Purkinje cell (primary cell): ENCODE measurements at places on chromosomes 3 and 15. TPM values are rescaled to one million over a fixed set of nuclear protein-coding genes. Genes with fewer than 3 reads are reported as not detected.

COL6A5 gene
- polyA plus RNA-seq: not detected in 2 replicates

COLQ gene
- polyA plus RNA-seq: not detected in 2 replicates

ROPN1 gene
- polyA plus RNA-seq: 2.9 TPM in 1 of 2 replicates, not detected in the other

DPPA2 gene
- polyA plus RNA-seq: not detected in 2 replicates

FETUB gene
- polyA plus RNA-seq: not detected in 2 replicates

FGF12 gene
- polyA plus RNA-seq: 106 and 149 TPM in 2 replicates

ZFYVE19 gene
- 1.5 and 2.9 TPM in 2 replicates for polyA plus RNA-seq

ZNF860 gene
- not detected in 2 replicates for polyA plus RNA-seq

CHRFAM7A gene
- polyA plus RNA-seq: not detected in 2 replicates

ZPLD1 gene
- polyA plus RNA-seq: not detected in 2 replicates

CCK gene
- polyA plus RNA-seq: 294 TPM in 1 of 2 replicates, not detected in the other

LRRIQ4 gene
- not detected in 2 replicates for polyA plus RNA-seq

FRMD5 gene
- 14.7 and 26.4 TPM in 2 replicates for polyA plus RNA-seq

SCAMP5 gene
- polyA plus RNA-seq: 36.5 and 48.3 TPM in 2 replicates

TMEM158 gene
- polyA plus RNA-seq: 4.4 and 6.0 TPM in 2 replicates

SERINC4 gene
- polyA plus RNA-seq: not detected in 2 replicates

ZMAT3 gene
- polyA plus RNA-seq: 51.0 and 57.9 TPM in 2 replicates

PLA2G4D gene
- 0.35 and 1.7 TPM in 2 replicates for polyA plus RNA-seq

CPNE4 gene
- 22.2 TPM in 1 of 2 replicates, not detected in the other for polyA plus RNA-seq

XPC gene
- 9.1 and 11.1 TPM in 2 replicates for polyA plus RNA-seq

UQCC5 gene
- polyA plus RNA-seq: 39.2 and 65.0 TPM in 2 replicates

TCF12 gene
- 19.4 and 25.2 TPM in 2 replicates for polyA plus RNA-seq
